ENCODE measurements at places on chromosomes 13 and 19. TPM values are rescaled to one million over a fixed set of nuclear protein-coding genes. Genes with fewer than 3 reads are reported as not detected.

Gene FGF9
- 2.9 TPM for total RNA-seq

Gene DAND5
- total RNA-seq: 0.52 TPM

- no peak overlapping the region for H3K27ac ChIP-seq
- no peaks in the 10 kb centered on the region for H3K36me3 ChIP-seq
- no peaks in the 10 kb centered on the region for H3K27me3 ChIP-seq
Measured at GRCh38 chr13:50649211-50649610, 194.3 kb downstream of the DLEU7 start.

DNA sequence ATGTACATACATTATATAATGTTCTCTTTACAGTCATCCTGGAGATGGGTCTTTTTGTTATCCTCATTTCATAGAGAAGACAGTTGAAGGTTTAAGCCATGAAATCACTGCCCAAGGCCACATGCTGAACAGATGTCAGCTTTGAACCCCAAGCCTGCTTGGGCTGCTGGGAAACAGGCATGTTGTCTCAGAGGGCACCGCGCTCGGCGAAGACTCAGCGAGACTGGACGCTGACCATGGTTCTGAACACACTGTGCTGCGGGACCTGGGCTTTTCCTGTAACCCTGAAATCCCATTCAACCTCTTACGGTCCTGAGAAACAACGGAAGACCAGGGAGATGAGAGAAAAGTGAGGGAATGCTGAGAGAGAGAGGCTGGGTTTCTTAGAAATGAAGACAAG lies 27.3 kb downstream of the LRFN3 start:
- H3K36me3 ChIP-seq: no peaks in the 10 kb centered on the region
- no peak overlapping the region for H3K4me3 ChIP-seq
- H3K4me1 ChIP-seq: no peaks in the 10 kb centered on the region
- no peaks in the 10 kb centered on the region for H3K27me3 ChIP-seq

GRCh38 chr13:113941571-113942191 lies 32.2 kb downstream of the C13orf46 start:
- H3K4me3 ChIP-seq: no peak overlapping the region
- H3K27ac ChIP-seq: no peak overlapping the region
- no peaks in the 10 kb centered on the region for H3K4me1 ChIP-seq
- H3K36me3 ChIP-seq: no peaks in the 10 kb centered on the region

GRCh38 chr19:57348136-57348535 lies 2.9 kb upstream of the ZNF304 start:
- H3K27me3 ChIP-seq: no peaks in the 10 kb centered on the region
- H3K4me1 ChIP-seq: peaks cover 20% of the 10 kb centered on the region
- H3K27ac ChIP-seq: no peak overlapping the region
- no peak for DNase-seq
- H3K36me3 ChIP-seq: peaks cover 7% of the 10 kb centered on the region
- H3K4me3 ChIP-seq: no peak overlapping the region

- 0 out of 2 replicates have a peak, but pooled peaks cover 4% of the 10 kb centered on the region for H3K36me3 ChIP-seq
- no peaks in the 10 kb centered on the region for H3K4me1 ChIP-seq
- no peak overlapping the region for H3K27ac ChIP-seq
- no peak for DNase-seq
- H3K27me3 ChIP-seq: no peaks in the 10 kb centered on the region
Measured at GRCh38 chr19:1374250-1374577, 9.5 kb upstream of the NDUFS7 start.

- no peak overlapping the region for H3K27ac ChIP-seq
- no peaks in the 10 kb centered on the region for H3K36me3 ChIP-seq
- DNase-seq: no peak
- peaks cover 6% of the 10 kb centered on the region for H3K4me1 ChIP-seq
- H3K27me3 ChIP-seq: no peaks in the 10 kb centered on the region
- no peak overlapping the region for H3K4me3 ChIP-seq
Measured at GRCh38 chr13:20206698-20207235, 14.0 kb upstream of the GJB2 start.

DNA sequence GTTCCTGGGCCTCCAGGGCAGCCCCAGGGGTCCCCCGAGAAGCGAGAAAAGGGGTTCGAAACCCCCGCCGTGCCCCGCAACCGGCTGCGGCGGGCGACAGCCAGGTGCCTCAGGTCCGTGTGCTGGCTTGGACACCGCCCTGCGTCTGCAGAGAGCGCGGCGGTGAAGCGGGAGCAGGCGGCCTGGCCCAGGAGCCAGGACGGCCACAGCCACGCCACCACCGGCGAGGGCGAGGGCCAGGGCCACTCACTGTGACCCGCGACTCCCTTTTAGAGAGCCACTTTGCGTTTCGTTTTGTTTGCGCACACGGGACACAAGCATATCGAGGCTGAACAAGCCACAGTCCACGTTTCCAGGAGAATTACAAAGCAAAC lies 110.4 kb downstream of the CRYL1 start:
- no peak overlapping the region for H3K27ac ChIP-seq
- no peak overlapping the region for H3K4me3 ChIP-seq
- no peak for DNase-seq
- no peaks in the 10 kb centered on the region for H3K4me1 ChIP-seq

Gene PDE4A
- 2.9 TPM for total RNA-seq

GRCh38 chr13:67285611-67286010 lies 55.5 kb upstream of the PCDH9 start:
- H3K27ac ChIP-seq: no peak overlapping the region
- DNase-seq: no peak
- H3K36me3 ChIP-seq: no peaks in the 10 kb centered on the region
- no peaks in the 10 kb centered on the region for H3K4me1 ChIP-seq
- H3K27me3 ChIP-seq: no peaks in the 10 kb centered on the region

- peaks cover 1% of the 10 kb centered on the region for H3K4me1 ChIP-seq
- H3K36me3 ChIP-seq: peaks cover 9% of the 10 kb centered on the region
- H3K27me3 ChIP-seq: no peaks in the 10 kb centered on the region
- no peak overlapping the region for H3K27ac ChIP-seq
Measured at GRCh38 chr19:39428283-39429112, 7.3 kb downstream of the RPS16 start.

Gene IQCN
- 0.37 TPM for total RNA-seq

DNA sequence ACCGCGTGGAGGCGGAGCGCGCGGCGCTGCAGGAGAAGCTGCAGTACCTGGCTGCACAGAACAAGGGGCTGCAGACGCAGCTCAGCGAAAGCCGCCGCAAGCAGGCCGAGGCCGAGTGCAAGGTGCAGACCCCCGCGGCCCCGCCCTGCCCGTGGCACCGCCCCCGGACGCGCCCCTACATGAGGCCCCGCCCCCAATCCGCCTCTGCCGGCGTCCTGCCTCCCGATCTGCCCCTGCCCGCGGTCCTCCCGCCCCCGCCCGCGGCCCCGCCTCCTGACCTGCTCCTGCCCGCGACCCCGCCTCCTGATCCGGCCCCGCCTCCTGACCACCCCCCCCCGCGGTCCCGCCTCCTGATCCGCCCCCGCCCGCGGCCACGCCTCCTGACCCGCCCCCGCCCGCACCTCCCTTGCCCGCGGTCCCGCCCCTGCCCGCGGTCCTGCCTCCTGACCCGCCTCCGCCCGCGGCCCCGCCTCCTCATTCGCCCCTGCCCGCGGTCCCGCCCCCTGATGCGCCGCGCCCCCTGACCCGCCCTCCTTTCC lies 11.7 kb downstream of the PRR36 start:
- peak; percentile 52 for DNase-seq
- no peaks in the 10 kb centered on the region for H3K4me1 ChIP-seq
- no peaks in the 10 kb centered on the region for H3K27me3 ChIP-seq

Gene ATP4A
- 0.40 TPM for total RNA-seq

GRCh38 chr13:72726726-72727416 lies 558 bp downstream of the MZT1 start:
- H3K27me3 ChIP-seq: no peaks in the 10 kb centered on the region
- peak overlapping the region; percentile 67 for H3K27ac ChIP-seq
- H3K4me3 ChIP-seq: peak overlapping the region; percentile 89
- DNase-seq: peak; percentile 81
- H3K36me3 ChIP-seq: peaks cover 56% of the 10 kb centered on the region
- H3K4me1 ChIP-seq: peaks cover 36% of the 10 kb centered on the region

Gene AMER2
- not detected for total RNA-seq

Gene TYK2
- total RNA-seq: 158 TPM

GRCh38 chr19:44142059-44142433 lies 692 bp downstream of the ZNF234 start:
- no peak for DNase-seq
- peak overlapping the region; percentile 71 for H3K4me3 ChIP-seq
- no peaks in the 10 kb centered on the region for H3K27me3 ChIP-seq
- no peaks in the 10 kb centered on the region for H3K36me3 ChIP-seq
- no peak overlapping the region for H3K27ac ChIP-seq

DNA sequence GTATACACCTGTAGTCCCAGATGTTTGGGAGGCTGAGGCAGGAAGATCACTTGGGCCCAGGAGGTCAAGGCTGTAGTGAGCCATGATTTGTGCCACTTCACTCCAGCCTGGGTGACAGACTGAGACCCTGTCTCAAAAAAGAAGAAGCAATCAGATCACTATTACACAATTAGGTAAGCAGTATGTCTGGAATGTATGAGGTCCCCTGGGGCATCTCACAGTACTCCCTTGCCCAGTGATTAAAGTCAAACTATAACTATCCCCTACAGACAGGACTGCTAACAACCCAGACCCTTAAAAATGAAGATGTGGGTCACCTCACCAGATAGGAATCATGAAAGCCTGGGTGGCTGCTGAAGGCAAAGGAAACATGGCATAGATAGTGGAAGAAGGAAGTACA lies 9.4 kb upstream of the PAN3 start:
- H3K4me3 ChIP-seq: no peak overlapping the region
- H3K36me3 ChIP-seq: no peaks in the 10 kb centered on the region
- no peak for DNase-seq
- H3K27ac ChIP-seq: no peak overlapping the region

DNA sequence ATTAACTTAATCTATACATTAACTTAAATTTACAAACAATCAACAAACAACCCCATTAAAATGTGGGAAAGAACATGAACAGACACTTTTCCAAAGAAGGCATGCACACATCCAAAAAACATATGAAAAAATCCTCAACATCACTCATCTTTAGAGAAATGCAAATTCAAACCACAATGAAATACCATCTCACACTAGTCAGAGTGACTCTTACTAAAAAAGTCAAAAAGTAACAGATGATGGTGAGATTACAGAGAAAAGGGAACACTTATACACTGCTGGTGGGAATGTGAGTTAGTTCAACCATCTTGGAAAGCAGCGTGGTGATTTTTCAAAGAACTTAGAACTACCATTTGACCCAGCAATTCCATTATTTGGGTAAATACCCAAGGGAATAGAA lies 759.2 kb upstream of the SLITRK1 start:
- no peak overlapping the region for H3K4me3 ChIP-seq
- H3K27me3 ChIP-seq: no peaks in the 10 kb centered on the region
- no peaks in the 10 kb centered on the region for H3K4me1 ChIP-seq
- DNase-seq: no peak
- no peaks in the 10 kb centered on the region for H3K36me3 ChIP-seq
- H3K27ac ChIP-seq: no peak overlapping the region

GRCh38 chr19:3185461-3186159 lies at the start of gene NCLN:
NCLN (plus strand) TSS chr19:3185930; CDS start chr19:3186031, 101 bp downstream.
- H3K4me1 ChIP-seq: peaks cover 27% of the 10 kb centered on the region
- H3K36me3 ChIP-seq: no peaks in the 10 kb centered on the region
- H3K27ac ChIP-seq: peak within 1 kb of the TSS; percentile 75

Data from Karpas-422 (cell line).